ENCODE measurements at places on chromosomes 11 and 22. TPM values are rescaled to one million over a fixed set of nuclear protein-coding genes. Genes with fewer than 3 reads are reported as not detected.

Gene RTCB
- 87.6 TPM for total RNA-seq

Gene STIP1
- 160 TPM for total RNA-seq

DNA sequence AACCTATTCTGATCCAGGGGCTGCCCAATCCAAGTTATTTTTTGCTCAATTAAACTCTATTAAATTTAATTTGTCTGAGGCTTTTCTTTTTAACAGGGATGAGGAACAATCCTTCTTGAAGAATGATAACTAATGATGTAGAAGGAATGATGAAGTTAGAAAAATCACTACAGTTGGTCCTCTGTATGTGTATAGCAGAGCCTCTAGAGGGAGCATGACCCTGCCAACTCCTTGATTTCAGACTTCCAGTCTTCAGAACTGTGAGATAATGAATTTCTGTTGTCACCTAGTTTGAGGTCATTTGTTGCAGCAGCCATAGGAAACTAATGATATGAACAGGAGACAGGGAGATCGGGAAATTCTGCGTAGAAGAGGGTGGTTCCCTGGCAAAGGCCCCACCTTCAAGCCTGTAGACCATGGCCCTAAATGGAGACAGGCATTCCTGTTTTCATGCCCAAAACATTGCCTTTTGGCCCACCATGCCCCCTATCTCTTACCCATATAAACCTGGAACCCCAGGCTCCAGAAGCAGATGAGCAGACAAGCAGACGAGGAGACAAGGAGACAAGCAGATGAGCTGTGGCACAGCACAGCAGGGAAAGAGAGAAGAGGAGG is 7.7 kb upstream of the QSER1 start:
- DNase-seq = no peak

DNA sequence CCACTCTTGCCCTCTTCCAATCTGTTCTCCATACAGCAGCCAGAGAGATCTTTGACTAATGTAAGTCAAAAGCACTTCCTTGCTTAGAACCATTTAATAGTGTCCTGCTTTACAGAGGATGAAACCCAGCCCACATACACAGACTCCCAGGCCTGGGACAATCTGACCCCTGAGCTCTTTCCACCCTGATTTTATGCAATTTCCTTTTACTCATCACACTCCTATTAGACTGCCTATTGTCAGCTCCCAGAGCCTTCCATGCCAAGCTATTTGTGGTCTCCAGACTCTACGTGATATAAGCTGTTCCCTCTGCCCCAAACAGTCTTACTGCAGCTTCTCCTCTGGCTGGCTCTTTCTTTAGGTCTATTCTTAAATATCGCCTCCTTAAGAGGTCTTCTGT is 28.1 kb downstream of the ME3 start:
- DNase-seq = no peak

DNA sequence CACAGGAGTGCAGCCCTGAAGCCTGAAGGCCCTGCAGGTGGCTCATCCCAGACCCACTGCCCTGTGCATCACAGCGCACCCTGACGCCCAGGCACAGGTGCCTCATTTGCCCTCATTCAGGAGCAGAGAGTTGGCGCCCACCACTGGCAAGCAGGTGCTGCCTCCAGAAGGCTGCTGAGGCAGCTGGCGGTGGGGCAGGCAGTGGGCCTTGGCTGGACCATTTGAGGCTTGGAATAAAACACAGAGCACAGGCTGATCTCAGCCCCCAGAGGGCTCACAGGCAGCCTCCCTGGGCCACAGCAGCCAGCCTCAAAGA is 1151.9 kb downstream of the BRD1 start:
- no peak for DNase-seq

Gene HORMAD2
- not detected for total RNA-seq

Gene SEC14L6
- not detected for total RNA-seq

DNA sequence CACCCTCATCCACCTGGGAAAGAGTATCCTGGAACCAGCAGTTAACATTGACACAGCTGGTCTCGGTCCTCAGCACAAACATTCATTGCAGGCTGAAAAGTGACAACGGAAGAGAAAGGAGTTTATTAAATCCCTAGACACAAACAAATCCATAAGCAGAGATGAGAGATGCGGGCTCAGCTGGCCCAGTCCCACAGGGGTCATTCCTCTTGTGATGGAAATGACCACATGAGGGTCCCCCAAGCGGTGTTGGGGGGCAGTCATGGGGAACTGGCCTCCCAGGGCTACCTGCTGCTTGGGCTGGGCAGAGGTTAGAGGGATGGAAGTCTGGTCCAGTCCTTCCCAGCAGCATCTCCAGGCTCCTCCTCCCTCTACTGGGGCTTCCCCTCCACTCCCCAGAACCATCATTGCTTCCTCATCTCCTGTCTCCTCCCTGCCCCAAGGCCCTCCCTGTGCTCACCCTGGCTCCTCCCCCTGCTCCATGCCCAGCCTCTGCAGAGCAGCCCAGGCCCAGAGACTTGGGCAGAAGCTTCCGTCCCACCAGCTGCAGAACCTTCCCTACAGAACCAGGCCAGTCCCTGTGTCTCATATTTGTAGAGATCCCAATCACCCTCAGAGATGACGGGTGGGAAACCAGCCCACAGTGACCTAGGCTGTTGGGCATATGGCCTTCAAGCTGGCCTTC is 5.4 kb upstream of the IGLL5 start:
- DNase-seq = no peak

DNA sequence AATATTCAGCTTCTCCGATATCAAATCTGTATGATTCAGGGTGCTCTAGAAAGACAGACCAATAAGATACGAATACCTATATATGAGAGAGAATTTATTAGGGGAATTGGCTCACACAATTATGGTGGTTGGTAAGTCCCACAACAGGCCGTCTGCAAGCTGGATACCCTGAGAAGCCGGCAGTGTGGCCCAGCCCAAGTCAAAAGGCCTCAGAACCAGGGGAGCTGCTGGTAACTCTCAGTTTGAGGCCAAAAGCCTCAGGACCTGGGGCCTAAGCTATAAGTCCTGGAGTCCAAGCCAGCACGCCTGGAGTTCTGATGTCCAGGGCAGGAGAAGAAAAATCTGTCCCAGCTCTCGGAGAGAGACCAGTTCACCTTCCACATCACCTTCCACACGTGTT is 318.7 kb downstream of the BRD1 start:
- no peak for DNase-seq

DNA sequence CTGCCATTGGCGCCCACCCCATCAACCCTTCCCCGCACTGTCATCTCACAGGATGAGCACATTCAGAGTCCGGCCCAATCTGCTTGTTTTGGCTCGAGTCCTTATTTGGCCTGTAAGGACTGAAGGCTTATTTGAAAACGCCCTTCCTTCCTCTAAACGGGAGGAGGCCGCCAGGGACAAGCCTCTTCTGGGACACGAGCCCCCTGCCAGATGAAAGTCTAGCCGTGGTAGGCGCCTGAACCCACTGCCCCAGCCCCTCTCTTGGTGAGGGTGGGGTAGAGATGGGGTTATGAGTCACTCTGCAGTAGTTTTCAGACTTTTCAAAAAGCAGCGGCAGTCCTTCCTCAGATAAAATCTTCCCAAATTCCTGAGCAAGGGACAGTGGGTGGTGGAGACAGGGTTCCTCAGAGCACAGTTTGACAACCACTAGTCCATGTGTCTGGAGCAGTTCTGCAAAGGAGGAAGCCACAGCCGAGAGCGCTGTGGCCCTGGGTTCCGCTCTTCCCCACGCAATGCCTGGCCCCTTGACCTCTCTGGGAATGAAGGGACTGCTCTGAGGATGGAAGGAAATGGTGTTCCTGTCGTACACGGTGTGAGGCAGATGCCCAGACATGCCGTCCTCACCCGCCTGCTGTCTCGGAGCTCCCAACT is 57.0 kb downstream of the MYH9 start:
- DNase-seq = no peak

Gene LGALS12
- total RNA-seq = not detected

Gene CASP5
- not detected for total RNA-seq

DNA sequence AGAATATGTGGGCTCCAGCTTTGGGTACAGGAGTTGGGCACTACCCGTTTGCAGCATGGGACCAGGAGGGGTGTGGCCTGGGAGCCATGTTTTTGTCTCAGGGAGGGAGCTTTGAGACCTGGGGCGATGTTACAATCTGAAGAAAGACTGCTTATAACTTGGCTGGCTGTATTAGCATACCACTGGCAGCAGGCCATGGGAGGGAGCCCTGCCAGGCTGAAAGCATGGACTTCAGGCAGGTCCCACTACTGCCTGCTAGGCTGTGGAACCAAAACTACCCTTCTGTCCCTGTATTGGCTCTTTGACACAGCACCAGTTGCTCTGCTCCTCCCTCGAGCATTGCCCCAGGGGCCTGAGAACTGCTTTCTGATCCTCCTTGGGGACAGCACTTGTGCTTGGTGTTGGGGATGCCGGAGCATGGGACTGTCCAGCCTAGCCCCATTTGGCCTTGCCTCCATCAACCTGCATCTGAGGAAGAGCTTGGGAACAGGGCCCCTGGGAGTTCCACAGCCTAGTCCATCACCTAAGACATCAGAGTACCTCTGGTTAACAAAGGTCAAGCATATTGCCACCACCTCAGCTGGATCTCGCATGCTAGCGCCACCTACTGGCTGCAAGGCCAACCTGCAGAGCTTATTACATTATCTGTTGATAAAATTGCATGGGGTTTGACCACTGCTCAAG is 217.4 kb downstream of the SBF2 start:
- DNase-seq = peak; percentile 67

- DNase-seq = no peak
Measured at GRCh38 chr22:46102752-46103151, 47.6 kb upstream of the PPARA start.

Gene AMPD3
- total RNA-seq = 0.44 TPM

DNA sequence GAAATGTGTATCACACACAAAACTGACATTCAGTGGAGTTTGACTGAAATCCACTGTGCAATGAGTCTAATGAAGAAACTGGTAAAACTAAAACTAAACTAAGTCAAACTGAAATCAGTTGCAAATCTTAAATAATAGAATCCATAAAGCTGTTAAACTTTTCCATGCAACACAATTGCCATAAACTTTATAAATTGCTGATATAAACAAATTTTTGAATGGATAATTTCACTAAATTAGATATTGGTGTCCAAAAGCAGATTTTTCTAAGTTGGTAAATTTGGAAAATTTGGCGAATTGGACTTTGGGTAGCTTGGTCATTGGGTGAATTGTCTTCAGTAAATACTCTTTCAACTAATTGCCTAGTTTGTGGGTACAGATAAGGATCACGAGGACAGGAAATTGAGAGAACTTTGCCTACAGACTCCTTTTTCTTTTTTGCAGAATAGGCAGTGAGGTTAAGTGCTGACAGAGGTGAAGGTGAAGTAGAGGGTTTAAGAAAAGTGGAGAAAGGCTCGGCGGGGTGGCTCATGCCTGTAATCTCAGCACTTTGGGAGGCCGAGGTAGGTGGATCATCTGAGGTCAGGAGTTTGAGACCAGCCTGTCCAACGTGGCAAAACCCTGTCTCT is 12.8 kb downstream of the MRPL17 start:
- DNase-seq = no peak
